ENCODE measurements at places on chromosomes 1 and 21.

DNA sequence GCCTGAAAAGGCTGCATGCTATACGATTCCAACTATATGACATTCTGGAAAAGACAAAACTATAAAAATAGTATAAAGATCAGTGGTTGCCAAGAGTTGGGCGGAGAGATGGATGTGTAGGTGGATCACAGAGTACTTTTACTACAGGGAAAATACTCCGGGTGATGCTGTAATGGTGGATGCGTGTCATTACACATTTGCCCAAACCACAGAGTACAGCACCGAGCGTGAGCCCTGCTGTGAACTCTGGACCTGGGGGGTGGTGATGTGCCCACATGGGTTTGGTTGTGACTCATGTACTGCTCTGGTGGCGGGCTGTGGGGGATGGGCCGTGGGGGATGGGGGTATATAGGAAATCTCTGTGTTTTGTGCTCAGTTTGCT lies 162.7 kb upstream of the COL6A1 start:
- DNase-seq, result no peak

DNA sequence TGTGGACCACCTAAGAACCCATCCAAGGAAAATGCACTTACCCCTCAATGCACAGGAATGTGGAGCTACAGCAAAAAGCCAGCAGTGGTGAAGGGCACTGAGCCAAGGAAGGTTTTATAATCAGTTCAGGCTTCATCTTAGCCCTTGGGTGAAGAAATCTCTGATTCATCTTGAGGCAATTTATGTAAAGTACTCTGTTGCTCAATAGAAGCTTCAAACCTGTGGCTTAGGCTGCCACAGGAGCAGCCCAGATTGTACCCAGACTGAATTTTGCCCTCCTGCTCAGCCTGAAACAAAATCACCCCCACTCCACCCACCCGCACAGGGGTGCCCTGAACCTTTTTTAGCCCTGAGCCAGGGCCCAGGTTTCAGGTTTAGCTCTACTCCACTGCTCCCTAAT lies at the start of gene S100A12:
TSS of gene S100A12 (minus strand) at position 111 of the 400 bp plus-strand sequence. CDS start 1,029 bp downstream, outside the sequence.
- no peak for DNase-seq

GRCh38 chr1:225461533-225462428 lies 33.9 kb upstream of the LBR start:
- DNase-seq, result no peak

DNA sequence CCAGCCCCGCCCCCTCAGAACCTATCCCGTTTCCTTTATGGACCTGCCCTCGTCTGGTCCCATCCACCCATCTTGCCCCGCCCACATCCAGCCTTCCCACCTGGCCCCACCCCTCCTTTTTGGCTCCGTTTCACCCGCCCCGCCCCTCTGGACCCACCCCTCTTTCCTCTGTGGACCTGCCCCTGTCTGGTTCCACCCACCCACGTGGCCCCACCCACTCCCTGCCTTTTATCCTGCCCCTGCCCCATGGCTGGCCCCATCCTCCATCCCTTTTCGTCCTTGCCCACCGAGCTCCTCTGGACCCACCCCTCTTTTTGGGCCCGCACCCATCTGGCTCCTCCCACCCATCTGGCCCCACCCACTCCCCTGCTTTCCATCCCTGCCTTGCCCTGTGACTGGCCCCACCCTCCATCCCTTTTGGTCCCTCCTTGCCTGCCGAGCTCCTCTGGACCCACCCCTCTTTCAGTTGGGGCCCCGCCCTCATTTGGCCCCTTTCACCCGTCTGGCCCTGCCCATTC lies 177.3 kb downstream of the CAMTA1 start:
- peak; percentile 45 for DNase-seq

GRCh38 chr1:179129702-179130473 lies 48.0 kb downstream of the TOR3A start:
- no peak for DNase-seq

DNA sequence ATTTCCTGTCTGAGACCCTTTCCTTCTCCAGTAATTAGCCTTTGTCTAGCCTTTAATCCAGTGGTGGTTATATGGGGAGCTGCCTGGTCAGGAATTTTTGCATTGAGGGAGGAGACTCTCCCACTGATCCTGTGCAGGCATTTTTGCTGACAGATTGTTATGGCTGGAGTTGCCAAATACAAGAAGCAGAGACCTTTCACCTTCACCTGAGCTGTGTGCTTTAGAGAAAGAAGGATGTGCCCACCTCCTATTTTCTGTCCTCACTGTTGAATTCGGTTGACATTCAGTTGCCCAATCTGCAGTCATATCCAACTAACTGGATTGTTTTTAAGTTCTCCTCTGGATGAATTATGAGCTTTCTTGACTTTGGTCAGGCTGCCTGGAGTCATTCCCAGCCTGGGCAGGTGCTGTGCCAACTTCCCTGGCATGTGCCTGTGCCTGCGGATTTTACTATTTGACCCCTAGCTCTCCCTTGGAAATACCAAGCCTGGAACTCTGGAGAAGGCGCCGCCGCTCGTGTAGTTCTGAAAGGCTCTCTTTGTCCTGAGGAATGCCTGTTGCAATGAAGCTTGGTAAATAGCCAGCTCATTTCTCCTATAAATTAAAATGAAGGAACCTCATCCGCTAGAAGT lies 143.9 kb downstream of the NOS1AP start:
- peak; percentile 69 for DNase-seq

GRCh38 chr1:117541003-117541402 lies 64.8 kb upstream of the TENT5C start:
- peak; percentile 30 for DNase-seq

GRCh38 chr1:72466376-72466775 lies 184.0 kb upstream of the NEGR1 start:
- DNase-seq, result no peak

- DNase-seq, result no peak
These were observed 585.7 kb downstream of the LMO4 start for GRCh38 chr1:87914396-87914795.

DNA sequence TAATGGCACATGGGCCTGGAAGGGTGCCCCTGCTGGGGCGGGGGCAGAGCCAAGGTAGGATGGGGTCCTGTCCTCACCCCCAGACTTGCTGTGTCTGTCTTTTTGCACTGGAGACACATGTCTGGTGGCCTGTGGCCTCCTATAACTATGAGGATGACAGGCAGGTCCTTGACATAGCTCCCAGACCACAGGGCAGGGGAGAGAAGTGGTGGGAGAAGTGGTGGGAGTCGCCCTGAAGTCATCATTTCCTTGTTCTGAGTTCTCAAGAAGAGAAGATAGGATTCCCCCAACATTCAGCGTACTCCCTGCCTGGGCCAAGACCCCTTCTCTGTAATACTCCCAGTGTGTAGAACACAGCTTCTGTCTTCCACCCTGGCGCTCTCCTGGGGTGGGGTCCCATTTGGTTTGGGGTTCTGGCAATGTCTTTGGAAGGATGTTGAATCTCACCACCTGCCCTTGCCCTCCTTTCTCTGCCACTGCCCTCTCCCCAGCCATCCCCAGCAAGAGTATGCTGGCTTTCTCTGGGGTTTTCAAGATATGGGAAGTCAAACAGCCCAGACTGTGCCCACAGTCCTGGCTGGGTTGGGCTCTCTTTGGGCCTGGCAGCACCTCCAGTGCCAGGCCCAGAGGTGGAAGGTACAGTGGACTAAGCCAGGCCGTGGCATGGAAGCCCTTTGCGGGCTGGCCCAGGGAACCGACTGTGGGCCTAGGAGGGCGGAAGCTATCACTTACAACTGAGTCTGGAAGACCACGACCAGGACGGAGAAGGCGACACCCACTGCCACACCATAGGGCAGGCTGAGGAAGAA lies 19.4 kb downstream of the SLC26A9 start:
- no peak for DNase-seq

GRCh38 chr1:15410223-15410883 lies 665 bp downstream of the EFHD2 start:
- DNase-seq, result no peak

GRCh38 chr1:14672005-14672404 lies 73.5 kb downstream of the KAZN start:
- no peak for DNase-seq

GRCh38 chr1:15332525-15332924 lies 77.2 kb upstream of the EFHD2 start:
- DNase-seq, result no peak

- no peak for DNase-seq
These were observed 14.4 kb downstream of the LMNA start for GRCh38 chr1:156128654-156129597.

- no peak for DNase-seq
These were observed 25.3 kb downstream of the TMEM51 start for GRCh38 chr1:15178571-15179484.

DNA sequence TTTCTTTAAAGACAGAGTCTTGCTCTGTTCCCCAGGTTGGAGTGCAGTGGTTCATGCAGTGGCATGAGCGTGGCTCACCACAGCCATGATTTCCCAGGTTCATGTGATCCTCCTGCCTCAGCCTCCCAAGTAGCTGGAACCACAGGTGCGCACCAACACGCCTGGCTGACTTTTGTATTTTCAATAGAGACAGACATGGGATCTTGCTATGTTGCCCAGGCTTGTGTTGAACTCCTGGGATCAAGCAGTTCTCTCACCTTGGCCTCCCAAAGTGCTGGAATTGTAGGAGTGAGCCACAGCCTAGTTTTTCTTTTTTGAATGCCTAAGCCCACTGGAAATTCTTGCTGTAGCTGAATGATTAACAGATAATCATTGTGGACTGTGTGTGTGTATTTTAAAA lies 113.5 kb downstream of the RPS6KC1 start:
- no peak for DNase-seq

DNA sequence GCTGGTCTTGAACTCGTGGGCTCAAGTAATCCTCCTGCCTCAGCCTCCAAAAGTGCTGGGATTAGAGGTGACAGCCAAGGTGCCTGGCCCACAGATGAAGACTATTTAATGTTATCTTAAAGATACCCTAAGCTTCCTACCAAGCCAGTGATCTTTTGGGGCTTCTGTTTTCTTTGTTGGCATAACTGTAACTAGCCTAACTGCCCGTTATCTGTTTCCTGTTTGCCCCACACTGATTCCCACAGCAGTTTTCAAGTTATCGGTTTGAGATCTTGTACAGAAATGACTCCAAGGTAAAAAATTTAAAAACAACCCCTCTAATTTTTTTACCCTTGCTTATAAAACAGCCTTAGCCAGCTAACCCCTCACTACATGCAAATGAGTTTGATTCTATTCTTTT lies 12.4 kb downstream of the SELL start:
- no peak for DNase-seq

GRCh38 chr1:165317612-165318011 lies 38.9 kb downstream of the LMX1A start:
- no peak for DNase-seq

DNA sequence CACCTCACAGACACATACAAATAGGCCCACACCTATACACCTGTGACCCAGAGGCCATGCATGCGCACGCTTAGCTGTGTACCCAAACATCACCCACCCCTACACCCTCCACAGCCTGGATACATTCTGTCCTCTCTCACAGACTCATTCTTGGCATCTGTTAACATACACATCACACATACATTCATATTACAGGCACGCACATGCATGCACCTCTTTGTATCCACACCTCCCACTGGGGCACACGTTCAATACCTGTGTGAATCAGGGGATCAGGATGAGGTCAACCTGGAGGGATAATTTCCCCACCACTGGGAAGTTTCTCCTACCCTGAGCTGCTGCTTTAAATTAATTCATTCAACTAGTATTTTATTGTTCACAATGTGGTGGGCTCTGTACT lies 35.6 kb upstream of the EPB41 start:
- no peak for DNase-seq

DNA sequence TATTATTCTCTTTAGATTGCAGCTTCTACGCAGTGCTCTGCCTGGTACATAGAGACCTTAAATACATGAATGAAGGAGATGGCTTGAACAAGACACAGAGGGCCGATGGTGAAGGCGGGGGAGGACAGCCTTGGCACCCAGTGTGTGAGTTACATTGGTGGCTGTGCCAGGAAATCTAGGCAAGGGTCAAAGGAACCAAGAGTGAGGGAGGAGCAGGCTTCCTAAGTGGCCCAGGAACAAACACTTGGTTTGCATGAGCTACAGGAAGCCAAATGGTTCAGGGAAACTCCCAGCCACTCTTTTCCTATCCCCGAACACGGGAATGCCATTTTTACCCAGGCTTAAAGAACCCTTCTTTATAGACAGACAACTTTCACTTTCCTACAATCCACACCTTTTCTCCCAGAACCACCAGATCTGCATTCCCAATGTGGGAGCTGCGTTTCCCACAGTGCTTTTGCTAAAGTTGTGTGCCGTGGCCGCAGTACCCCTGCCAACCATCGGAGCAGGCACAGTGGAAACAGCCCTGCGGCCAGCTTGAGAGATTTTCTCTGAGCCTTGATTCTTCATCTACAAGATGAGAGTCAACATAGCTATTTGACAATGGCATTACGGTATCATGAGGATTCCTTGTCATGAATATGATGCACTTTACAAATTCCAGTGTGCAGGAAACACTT lies 3.5 kb upstream of the CLEC20A start:
- no peak for DNase-seq

- DNase-seq, result no peak
These were observed 282.2 kb downstream of the RYR2 start for GRCh38 chr1:237324226-237324625.

GRCh38 chr1:32071758-32072621 lies 749 bp upstream of the TMEM39B start:
- no peak for DNase-seq

GRCh38 chr21:39003982-39004633 lies 179.1 kb downstream of the PSMG1 start:
- DNase-seq, result no peak

- DNase-seq, result no peak
These were observed 47.8 kb downstream of the CEP350 start for GRCh38 chr1:180002437-180002836.

DNA sequence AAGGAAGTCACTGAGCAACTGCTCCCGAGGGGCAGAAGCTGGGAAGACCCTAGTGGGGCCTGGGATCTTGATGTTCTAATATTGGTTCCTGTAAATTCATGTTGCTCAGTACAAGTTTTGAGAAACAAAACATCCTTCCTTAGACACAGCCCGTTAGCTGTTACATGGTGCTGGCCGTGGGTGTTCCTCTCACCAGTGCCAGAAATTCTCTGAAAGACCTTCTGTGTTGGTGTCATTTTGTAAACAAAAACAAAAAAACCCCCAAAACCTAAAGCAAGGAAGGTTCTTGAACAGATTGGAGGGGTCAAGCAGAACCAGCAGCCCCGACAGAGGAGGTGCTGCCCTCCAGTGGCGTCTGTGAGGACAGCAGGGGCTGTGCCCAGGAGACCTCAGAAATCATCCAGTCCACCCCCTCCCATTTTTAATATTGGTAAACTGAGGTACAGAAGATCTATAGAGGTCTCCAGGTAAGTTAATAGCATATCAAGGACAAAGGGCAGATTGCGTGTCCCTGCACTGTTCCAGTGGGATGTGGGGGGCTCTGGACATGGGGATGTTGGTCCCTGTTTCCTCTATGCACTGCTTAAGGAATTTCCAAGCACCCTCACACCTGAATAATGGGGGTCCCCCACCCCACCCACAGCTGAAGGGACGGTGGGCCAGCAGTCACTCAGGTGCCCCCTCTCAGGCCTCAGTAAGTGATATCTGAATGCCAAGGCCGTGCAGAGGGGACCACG lies 38.2 kb downstream of the SLC2A7 start:
- DNase-seq, result peak; percentile 54

GRCh38 chr1:240652549-240652948 lies 40.6 kb upstream of the GREM2 start:
- DNase-seq, result no peak

Data from thyroid gland (tissue), 4 donors.